ENCODE measurements at places on chromosomes 11 and 22.

GRCh38 chr11:4881860-4882500 is at the start of gene OR51T1:
OR51T1 (plus strand) TSS chr11:4881900; CDS start chr11:4881900, 0 bp downstream.
- no peak for DNase-seq

- DNase-seq, result no peak
These were observed 18.0 kb downstream of the A4GALT start for GRCh38 chr22:42702675-42703074.

GRCh38 chr11:12106501-12106900 is 3.9 kb upstream of the MICAL2 start:
- no peak for DNase-seq

DNA sequence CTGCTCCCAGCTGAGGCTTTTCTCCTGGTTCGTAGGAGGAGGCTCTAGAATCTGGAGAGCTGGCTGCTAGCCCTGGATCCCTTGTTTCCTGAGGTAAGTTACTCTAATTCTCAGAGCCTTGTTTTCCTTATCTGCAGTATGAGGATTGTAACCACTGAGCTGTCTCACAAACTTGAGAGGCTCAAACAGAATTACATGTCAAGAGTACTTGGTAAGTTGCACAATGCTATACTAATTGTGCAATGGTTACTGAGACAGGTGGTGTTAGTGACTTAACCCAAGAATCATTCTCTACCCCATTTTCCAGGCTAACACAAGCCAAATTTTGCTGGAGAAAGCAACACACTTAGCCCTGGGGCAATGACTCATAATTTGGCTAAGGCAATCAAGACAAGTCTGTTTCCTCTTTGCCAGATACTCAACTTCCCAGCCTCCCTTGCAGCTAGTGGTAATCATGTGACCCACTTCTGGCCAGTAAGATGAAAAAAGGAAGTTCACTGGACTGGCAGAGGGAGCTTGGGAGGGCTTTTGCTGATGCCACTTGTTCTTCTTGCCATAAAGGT is 348.0 kb downstream of the TENM4 start:
- DNase-seq, result no peak

DNA sequence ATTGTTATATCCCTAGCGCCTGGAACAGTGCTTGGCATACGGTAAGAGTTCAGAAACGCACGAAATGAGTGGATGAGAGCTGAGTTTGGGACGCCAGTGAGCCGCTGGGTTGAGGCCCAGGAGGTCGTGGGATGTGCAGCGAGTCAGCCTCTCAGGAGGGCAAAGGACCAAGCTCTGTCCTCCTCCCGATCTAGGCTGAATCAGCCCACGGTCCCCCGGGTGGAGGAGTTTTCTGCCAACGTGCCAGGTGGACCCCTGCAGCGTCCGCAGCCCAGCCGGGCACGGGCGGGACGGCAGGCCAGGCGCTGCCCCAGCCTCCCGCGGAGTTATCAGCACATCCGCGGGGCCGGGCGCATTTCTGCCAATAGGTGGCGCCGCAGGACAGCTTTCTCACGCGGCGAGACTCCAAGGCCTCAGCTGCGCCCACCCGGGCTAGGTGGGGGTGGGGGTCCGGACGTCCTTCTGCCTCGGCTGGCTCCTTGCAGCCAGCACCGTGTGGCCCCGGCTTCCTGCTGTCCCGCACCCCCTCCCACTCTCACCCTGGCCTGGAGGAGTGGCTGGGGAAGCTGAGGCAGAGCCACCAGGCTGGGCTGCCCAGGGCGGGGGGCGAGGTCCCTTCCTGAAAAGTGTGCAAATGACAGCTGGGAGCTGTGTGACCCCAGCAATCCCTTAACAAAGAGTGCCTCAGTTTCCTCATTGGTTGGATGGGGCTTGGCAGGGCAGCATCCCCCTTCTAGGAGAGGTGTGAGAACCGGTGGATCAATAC is 2.2 kb upstream of the RPS19BP1 start:
- DNase-seq, result no peak

- no peak for DNase-seq
These were observed 90.0 kb downstream of the BCR start for GRCh38 chr22:23270212-23270733.
